ENCODE measurements at places on chromosomes 1 and 21.

DNA sequence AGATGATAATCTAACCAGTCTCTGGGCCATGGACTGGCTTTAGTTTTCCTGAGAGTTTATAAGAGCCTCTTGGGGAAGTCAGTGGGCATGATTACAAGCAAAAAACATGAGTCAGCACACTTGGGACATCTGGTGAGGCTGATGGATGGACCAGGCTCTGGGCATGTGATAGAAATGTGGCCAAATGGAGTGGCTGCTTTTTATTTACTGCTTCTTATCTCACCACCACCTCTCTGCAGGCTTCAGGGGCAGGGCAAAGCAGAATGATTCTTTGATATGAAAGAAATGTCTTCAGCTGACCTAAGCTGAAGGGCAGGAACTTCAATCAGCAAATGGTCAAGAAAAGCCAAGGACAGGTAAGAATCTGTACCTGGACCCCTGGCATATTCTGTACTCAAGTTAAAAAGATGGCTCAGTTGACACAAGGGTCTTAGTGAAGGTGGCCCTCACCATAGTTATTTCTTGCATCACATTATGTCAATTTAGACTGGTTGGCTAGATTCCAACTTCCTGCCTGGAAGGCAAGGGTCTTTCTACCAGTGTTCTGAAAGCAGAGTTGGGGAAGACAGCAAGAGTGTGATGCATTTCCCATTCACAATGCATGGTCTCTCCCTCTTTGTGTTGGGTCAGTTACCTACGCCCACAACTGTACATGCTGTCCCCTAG is 162.8 kb downstream of the FASLG start:
- no peak for DNase-seq

GRCh38 chr1:213423041-213423440 is 372.0 kb downstream of the RPS6KC1 start:
- DNase-seq, result no peak

DNA sequence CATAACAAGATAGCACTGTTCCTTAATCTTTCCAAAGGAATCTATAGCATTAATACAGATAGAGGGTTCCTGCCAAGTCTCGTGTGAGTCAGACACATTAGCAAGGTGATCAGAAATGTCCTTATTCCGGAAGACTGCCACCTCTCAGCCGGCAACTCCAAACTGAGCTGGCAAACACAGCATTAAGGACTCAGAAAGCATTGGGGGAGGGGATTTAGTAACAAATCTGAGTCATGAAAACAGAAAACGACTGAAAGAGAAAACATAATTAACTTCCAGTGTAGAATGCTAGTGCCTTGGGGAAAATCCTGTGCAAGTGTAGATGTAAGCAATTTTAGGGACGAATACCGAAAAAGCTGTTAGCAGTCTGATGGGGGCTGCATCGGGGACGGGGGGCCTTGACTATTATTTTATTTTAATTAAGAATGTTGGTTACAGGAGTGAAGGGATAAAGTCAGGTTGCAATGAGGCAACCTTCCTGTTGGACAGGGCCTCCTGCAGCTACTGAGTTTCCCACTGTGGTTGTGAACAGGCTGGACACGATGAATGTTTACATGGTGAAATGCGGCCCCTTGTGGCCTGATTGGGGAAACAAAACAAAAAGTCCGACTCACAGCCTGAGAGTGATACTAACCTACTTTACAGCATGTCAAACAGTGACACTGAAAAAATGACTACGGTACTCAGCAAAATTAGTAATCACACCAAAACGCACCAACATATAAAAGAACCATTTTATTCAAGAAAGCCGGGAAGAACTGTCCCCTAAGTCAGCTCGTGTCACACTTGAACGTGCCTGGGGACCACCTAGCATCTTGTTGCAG is 20.7 kb downstream of the MIS18A start:
- DNase-seq, result peak; percentile 94

- DNase-seq, result peak; percentile 84
Observed at GRCh38 chr1:203325026-203325417, 19.7 kb downstream of the BTG2 start.

- no peak for DNase-seq
Observed at GRCh38 chr21:29639366-29640079, 300.3 kb downstream of the GRIK1 start.

- no peak for DNase-seq
Observed at GRCh38 chr1:109207467-109208103, 6.1 kb upstream of the SARS1 start.

GRCh38 chr1:73868810-73869336 is 329.1 kb downstream of the LRRIQ3 start:
- DNase-seq, result no peak

DNA sequence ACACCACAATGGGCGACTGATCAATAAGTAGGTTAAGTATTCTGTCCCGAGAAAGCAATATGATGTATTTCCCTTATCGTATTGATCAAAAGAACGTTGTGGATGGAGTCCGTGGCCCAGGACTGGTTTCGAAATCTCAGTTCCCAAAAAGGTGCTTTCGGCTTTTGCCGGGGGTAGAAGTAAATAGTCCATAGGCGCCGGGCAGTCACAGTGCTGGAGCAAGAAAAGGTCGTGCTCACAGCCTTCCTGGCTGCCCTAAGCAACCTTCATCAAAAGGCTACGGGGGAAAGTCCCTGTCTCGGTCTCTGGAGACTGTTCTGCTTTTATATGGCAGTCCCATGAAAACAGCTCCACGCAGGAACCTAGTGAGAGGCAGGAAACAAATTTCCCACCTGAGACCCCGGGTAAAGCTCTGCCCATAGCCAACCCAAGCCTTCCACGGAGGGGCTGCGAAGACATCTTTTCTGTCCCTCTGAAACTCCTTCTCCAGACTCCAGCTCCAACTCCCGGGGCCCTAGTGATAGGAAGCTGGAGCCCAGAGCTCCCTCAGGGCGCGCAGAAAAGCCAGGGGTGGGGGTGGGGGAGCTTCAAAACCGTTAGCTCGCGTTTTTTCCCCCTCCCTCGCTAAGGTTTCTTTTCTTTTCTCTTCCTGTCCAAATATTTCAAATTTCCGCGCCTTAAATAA is 7.0 kb downstream of the CDKN2C start:
- peak; percentile 89 for DNase-seq

- DNase-seq, result no peak
Observed at GRCh38 chr21:36456729-36457414, 23.1 kb downstream of the CLDN14 start.

GRCh38 chr1:121417325-121417923 is 232.6 kb downstream of the SRGAP2C start:
- no peak for DNase-seq

DNA sequence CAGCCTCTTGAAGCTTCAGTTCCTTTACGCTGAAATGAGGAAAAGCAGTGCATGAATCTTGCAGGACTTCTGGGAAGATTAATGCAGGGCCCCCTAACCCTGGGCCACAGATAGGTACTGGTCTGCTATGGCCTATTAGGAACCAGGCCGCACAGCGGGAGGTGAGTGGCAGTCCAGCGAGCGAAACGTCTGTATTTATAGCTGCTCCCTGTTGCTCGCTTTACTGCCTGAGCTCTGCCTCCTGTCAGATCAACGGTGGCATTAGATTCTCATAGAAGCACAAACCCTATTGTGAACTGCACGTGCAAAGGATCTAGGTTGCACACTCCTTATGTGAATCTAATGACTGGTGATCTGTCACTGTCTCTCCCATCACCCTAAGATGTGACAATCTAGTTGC is 130.2 kb downstream of the CHRM3 start:
- no peak for DNase-seq

DNA sequence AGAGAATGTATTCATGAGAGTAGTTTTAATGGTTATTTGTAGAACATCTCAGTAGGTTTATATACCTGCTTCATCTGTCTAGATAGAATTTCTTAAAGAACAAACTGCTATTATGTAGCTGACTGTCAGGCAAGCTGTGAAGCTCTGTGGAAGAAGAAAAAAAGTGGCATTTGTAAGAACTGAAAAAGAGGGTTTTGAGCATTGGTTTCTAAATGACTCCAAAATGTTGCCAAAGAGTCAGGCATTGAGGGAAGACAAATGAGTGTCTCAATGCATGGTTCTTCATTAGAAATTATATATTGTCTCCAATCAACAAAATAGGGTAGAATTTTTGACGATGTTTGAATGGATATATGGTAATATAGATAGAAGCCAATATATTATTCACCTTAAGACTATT is 1276.1 kb downstream of the KCNT2 start:
- DNase-seq, result no peak

- DNase-seq, result no peak
Observed at GRCh38 chr1:228794173-228794572, 58.9 kb downstream of the RHOU start.

- DNase-seq, result no peak
Observed at GRCh38 chr1:201391651-201392511, 7.2 kb downstream of the LAD1 start.

All from SJCRH30 (cell line).